ENCODE measurements at places on chromosomes 13 and 19.
A peak's percentile ranks its signal among the peaks of the same experiment; 100 is the strongest.

DNA sequence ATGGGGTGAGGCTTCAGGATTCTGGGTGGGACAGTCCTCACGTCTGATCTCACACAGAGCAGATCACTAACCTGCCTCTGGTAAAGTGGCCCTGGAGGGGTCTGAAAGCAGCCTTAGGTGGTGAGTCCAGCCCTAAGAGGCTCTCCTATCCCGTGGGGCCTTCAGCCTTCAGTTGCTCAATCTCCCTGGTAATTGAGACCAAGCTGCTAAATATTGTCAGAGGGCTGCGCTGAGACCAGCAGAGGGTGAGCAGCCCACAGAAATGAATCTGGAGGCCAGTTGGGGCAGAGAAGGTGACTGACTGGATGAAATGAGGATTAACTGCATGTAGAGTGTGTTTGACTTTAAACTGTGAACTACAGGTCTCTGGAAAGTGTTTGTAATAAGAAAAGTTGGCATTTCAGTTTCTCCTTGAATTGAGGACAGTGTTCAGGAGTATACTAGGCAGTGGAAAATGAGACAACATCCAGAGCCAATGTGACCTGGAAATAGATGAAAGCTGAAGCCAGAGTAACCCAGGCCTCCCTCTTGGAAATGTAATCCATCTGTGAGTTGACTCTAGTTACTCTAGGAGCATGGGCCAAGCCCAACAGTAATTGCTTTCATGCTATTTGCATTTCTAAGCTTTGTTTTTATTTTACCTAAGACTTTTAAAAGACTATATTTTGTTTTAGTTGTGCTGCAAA, 14.3 kb upstream of the HSPH1 start:
- H3K27me3 ChIP-seq, result peaks cover 4% of the 10 kb centered on the region
- H3K4me3 ChIP-seq, result no peak overlapping the region
- H3K27ac ChIP-seq, result no peak overlapping the region
- no peaks in the 10 kb centered on the region for H3K4me1 ChIP-seq
- DNase-seq, result no peak
- no peaks in the 10 kb centered on the region for H3K36me3 ChIP-seq

- no peaks in the 10 kb centered on the region for H3K36me3 ChIP-seq
- H3K27ac ChIP-seq, result no peak overlapping the region
- H3K27me3 ChIP-seq, result peaks cover 52% of the 10 kb centered on the region
- DNase-seq, result no peak
Measured at GRCh38 chr13:30908416-30908980, 2.4 kb downstream of the MEDAG start.

DNA sequence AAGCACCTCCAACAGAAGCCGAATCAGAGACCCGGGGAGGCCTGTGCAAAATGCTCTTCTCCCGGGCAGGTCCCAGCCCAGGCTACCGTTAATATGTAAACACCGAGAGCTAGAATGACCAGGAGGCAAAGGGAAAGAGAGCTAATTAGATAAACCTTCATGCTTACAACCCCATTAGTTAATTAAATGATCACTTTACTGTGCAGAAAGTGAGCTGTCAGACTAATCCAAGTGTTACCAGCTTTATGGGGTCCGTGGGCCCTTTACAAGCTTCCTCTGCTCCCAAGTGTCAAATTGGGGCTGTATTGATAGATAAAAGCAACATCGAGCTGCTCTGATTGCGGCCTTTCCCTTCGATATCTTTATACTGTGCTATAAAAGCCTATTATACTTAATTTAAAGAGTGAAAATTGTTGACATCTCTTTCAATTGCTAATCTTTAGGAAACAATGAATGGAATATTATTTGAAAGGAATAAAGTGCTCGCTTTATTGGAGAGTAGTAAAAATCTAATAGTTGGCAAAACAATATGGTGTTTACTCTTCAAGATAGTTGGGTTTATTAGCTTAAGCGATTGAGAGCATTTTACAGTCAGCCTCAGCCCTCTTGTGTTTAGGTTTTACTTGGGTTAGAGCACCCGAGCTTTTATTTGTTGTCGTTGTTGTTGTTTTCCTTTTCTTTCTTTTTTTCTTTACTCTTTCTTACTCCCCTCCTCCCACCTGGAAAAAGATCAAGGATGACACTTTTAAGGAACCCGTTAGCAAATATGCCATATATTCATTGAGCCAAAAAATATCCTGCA, 189.3 kb upstream of the GPR12 start:
- no peaks in the 10 kb centered on the region for H3K4me1 ChIP-seq
- no peaks in the 10 kb centered on the region for H3K27me3 ChIP-seq
- no peak overlapping the region for H3K4me3 ChIP-seq
- DNase-seq, result no peak
- H3K36me3 ChIP-seq, result no peaks in the 10 kb centered on the region

- H3K4me1 ChIP-seq, result peaks cover 7% of the 10 kb centered on the region
- H3K27ac ChIP-seq, result no peak overlapping the region
- H3K36me3 ChIP-seq, result no peaks in the 10 kb centered on the region
- no peaks in the 10 kb centered on the region for H3K27me3 ChIP-seq
- no peak for DNase-seq
Measured at GRCh38 chr13:28505543-28506135, 10.7 kb upstream of the FLT1 start.

DNA sequence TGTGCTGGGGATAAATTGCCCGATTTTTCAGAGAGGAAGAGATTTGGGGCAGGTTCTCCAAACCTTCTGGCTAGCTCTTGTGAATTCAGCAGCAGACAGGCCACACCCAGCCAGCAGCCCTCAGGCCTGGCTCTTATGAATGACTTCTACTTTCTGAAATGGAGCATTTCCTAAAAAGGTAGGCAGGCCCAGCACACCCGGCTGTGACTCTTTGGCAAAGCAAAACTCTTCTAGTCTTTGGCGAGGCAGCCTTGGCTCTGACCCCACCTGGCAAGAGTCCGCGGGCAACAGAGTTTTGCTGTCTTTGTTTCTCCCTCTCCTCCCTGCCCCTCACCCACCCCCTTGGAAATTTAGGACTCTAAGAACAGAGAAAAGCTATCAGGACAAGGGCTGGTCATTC, 221.2 kb downstream of the ZNF536 start:
- H3K4me1 ChIP-seq, result no peaks in the 10 kb centered on the region
- peaks cover 5% of the 10 kb centered on the region for H3K27me3 ChIP-seq
- no peak for DNase-seq
- H3K4me3 ChIP-seq, result no peak overlapping the region

GRCh38 chr19:28402701-28403290, 810.2 kb downstream of the UQCRFS1 start:
- H3K27ac ChIP-seq, result no peak overlapping the region
- H3K36me3 ChIP-seq, result no peaks in the 10 kb centered on the region
- no peak overlapping the region for H3K4me3 ChIP-seq
- DNase-seq, result no peak
- H3K4me1 ChIP-seq, result no peaks in the 10 kb centered on the region

GRCh38 chr19:10748927-10749434, 31.1 kb downstream of the DNM2 start:
- no peaks in the 10 kb centered on the region for H3K36me3 ChIP-seq
- no peaks in the 10 kb centered on the region for H3K27me3 ChIP-seq
- no peak for DNase-seq
- H3K4me3 ChIP-seq, result no peak overlapping the region
- no peak overlapping the region for H3K27ac ChIP-seq

- no peak for DNase-seq
- H3K36me3 ChIP-seq, result peaks cover 25% of the 10 kb centered on the region
- no peaks in the 10 kb centered on the region for H3K27me3 ChIP-seq
- H3K27ac ChIP-seq, result no peak overlapping the region
- peaks cover 60% of the 10 kb centered on the region for H3K4me1 ChIP-seq
Measured at GRCh38 chr13:98490195-98490836, 86.6 kb downstream of the STK24 start.

DNA sequence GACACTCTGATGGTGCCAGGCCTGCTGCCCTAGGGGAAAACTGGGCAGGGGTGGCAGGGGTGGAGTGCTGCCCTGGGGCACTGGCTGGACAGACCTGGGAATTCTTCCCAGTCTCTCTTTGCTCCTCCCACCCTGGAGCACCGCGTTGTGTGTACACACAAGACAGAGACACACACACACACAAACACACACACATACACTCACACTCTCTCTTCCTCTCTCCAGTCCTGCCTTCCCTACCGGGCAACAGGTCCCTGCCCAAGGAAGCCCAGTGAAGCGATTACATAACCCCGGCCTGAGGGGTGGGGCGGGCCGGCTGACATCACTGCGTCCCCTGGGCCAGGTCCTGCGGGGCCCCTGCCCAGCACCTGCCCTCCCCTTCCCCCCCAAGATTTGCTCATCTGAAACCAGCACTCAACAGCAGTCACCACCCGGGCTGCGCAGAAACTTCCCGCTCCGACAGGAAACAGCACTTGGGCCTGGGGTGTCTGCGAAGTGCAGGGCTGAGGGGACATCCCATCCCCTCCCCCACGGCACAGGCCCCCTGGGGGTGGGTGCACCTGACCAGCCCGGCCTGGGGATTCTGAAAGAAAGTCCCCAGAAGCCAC, 1.2 kb downstream of the MKNK2 start:
- peak overlapping the region; percentile 74 for H3K27ac ChIP-seq
- no peak for DNase-seq
- H3K36me3 ChIP-seq, result peaks cover 47% of the 10 kb centered on the region
- H3K27me3 ChIP-seq, result no peaks in the 10 kb centered on the region

DNA sequence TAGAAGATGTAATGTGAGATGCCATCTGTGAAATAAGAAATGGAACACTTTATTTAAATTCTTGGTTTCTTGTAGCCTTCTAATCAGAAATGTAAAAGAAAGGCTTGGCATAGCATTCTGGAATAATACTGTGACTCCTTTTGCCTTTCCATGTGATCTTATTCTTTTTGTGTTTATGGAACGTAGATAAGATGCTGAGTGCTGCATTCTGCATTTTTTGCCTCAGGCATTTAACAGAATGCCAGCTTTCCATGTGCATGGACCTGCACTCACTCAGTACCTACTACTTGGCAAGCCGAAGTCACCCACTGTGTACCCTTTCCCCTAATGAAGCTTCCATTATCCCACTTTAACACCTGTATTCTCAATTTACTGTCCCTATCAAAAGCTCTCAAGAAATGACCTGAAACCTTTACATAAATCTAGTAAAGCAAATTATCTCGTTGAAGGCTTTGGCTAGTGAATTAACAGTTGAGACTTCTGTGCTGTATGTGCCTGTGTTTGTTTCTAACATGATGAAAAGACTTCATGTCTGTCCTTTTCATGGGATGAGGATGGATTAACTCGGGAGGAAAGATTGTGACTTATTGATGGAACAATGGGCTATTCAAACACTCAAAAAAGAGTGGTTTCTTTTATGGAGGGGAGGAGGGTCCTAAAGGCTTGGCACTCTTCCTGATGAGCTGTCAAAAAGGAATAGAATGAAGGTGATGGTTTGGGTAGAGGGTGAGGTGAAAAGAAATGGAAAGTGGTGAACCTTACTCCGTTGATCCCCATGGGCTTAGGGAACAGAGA, 44.7 kb upstream of the FRY start:
- no peaks in the 10 kb centered on the region for H3K27me3 ChIP-seq
- H3K4me3 ChIP-seq, result no peak overlapping the region
- no peak overlapping the region for H3K27ac ChIP-seq

DNA sequence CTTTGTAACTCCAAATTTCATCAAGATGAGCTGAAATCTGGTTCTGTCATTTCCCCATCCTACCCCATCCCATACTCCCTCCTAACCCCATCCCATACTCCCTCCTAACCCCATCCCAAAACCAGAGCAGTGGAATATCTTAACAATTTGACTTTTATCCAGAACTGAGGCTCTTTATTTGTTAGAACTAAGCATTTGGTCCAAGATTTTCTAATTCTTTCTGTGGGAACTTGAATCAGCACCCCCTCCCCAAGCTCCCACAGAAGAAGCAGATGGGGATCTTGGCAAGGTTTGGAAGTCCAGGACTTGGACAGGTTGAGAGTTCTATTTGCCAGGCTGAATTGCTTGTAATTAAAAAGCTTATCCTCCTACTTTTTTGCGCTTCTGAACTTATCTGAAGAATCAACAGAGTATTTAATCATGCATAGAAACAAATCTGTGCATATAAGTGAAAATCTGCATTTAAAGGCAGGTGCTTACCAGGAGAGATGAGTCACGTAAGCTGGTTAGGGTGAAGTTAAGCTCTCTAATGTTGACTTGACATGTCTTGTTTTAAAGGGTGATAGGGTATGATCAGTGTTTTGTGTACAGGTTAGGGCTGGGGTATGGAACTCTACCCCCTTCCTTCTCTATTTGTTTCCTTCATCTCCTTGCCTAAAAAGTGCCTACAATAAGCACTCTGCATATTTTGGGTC, 111.1 kb downstream of the COG6 start:
- no peak overlapping the region for H3K27ac ChIP-seq
- no peak overlapping the region for H3K4me3 ChIP-seq
- peaks cover 4% of the 10 kb centered on the region for H3K4me1 ChIP-seq
- H3K36me3 ChIP-seq, result no peaks in the 10 kb centered on the region
- no peak for DNase-seq
- H3K27me3 ChIP-seq, result no peaks in the 10 kb centered on the region

DNA sequence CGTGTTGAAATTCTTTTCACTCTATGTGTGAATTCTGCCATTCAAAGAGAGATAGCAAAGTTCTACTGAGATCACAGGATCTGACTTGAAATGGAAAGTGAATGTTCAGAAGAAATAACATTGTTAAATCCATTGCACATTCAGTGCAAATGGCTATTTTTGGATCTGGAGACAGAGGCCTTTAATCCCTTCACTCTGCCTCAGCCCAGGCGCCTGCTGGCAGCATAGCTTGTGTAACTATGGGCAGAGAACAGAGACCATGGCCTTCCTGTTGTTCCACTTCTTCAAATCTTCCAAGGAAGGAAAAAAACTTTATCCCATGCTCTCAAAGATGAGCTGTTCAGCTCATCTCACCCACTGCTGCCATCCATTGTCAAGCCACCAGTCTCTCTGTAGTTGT, 265.4 kb downstream of the LMO7 start:
- H3K27ac ChIP-seq, result no peak overlapping the region
- H3K4me3 ChIP-seq, result no peak overlapping the region
- H3K27me3 ChIP-seq, result no peaks in the 10 kb centered on the region
- no peaks in the 10 kb centered on the region for H3K4me1 ChIP-seq
- DNase-seq, result no peak

GRCh38 chr19:48372904-48373303, 8.7 kb downstream of the SYNGR4 start:
- no peak for DNase-seq
- H3K4me3 ChIP-seq, result no peak overlapping the region

- H3K4me3 ChIP-seq, result no peak overlapping the region
- H3K4me1 ChIP-seq, result no peaks in the 10 kb centered on the region
- no peak overlapping the region for H3K27ac ChIP-seq
- no peaks in the 10 kb centered on the region for H3K36me3 ChIP-seq
- H3K27me3 ChIP-seq, result no peaks in the 10 kb centered on the region
Measured at GRCh38 chr13:42875475-42876269, 94.3 kb downstream of the FAM216B start.

- no peak overlapping the region for H3K4me3 ChIP-seq
- no peaks in the 10 kb centered on the region for H3K4me1 ChIP-seq
- H3K27ac ChIP-seq, result no peak overlapping the region
- no peaks in the 10 kb centered on the region for H3K27me3 ChIP-seq
Measured at GRCh38 chr13:26629260-26629825, 71.9 kb downstream of the WASF3 start.

DNA sequence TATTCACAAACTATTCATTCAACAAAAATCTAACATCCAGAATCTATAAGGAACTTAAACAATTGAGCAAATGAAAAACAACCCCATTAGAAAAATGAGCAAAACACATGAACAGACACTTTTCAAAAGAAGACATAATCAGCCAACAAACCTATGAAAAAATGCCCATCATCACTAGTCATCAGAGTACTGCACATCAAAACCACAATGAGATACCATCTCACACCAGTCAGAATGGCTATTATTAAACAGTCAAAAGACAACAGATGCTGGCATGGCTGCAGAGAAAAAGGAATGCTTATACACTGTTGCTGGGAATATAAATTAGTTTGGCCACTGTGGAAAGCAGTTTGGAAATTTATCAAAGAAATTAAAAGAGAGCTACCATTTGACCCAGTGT, 487.6 kb downstream of the GPC6 start:
- no peaks in the 10 kb centered on the region for H3K4me1 ChIP-seq
- no peaks in the 10 kb centered on the region for H3K27me3 ChIP-seq
- no peak overlapping the region for H3K27ac ChIP-seq
- H3K36me3 ChIP-seq, result no peaks in the 10 kb centered on the region
- no peak overlapping the region for H3K4me3 ChIP-seq
- DNase-seq, result no peak

Data from CD4-positive, alpha-beta T cell (primary cell).